Osteocyte (in vitro differentiated cells): ENCODE measurements at places on chromosomes 2 and 18. TPM values are rescaled to one million over a fixed set of nuclear protein-coding genes. Genes with fewer than 3 reads are reported as not detected.

Gene SEPTIN10
- total RNA-seq = 109 and 113 TPM in 2 replicates

DNA sequence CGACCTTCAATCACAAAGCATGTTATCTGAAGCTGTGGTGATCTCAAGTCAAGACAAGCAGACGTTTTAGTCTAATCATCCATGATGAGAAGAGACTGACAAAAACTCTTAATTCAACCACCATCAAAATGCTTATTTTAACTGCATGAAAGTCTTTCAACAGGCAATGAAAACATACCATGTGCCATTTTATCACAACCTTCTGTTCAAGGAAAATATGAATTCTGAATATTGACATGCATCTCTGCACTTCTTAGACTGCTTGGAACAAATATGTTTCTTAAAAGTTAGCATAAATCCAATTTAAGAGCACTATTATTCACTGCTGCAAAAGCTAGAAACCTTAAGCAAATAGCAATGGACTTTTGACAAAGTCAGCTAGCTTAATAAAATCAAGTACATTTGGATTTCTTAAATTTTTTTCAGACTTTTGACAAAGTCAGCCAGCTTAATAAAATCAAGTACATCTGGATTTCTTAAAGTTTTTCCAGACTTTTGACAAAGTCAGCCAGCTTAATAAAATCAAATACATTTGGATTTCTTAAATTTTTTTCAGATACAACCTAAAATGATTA lies 70.9 kb downstream of the OLA1 start:
- H3K4me3 ChIP-seq = no peak overlapping the region
- peaks cover 28% of the 10 kb centered on the region for H3K36me3 ChIP-seq
- H3K27ac ChIP-seq = no peak overlapping the region
- DNase-seq = no peak

DNA sequence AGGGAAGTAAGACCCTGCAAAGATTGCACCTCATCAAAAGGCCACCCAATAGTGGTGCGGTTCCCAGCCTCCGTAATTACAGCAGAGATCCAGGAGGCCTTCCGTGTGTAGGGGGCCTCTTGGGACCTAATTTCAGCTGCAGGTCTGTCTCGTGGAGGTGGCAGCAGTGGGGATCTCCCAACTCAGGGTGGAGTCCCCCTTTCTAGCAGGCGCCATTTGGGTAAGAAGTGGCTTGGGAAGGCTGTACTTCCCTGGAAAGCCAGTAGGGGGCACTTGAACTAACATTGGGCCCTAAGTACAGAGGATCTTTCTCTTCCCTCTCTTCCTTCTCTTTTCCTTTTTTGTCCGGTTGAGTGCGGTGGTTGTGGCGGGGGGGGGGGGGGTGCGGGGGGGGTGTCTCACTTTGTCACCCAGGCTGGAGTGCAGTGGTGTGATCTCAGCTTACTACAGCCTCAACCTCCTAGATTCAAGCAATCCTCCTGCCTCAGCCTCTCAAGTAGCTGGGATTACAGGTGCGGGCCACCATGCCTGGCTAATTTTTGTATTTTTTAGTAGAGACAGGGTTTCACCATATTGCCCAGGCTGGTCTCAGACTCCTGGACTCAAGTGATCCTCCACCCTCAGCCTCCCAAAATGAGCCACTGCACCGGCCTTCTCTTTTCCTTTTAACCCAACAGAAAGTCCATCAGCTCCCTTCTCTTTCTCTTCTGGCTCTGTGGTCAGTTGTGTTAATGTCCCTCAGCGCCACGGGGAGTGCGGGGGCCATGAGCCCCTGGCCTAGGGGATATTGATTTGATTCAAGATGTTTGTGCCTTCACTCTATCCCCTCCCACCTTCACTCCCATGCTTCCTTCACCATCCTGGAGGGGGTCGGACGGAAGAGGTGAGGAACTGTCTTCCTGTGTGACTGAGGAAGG lies 32.0 kb downstream of the CENPO start:
- H3K4me3 ChIP-seq = no peak overlapping the region
- H3K27me3 ChIP-seq = no peaks in the 10 kb centered on the region
- H3K4me1 ChIP-seq = peaks cover 26% of the 10 kb centered on the region
- H3K27ac ChIP-seq = no peak overlapping the region

Gene BOD1L2
- total RNA-seq = not detected in 2 replicates

Gene CCDC150
- total RNA-seq = 6.1 and 7.1 TPM in 2 replicates

GRCh38 chr2:226211439-226211838 lies 588.2 kb downstream of the IRS1 start:
- H3K4me3 ChIP-seq = no peak overlapping the region
- no peak for DNase-seq
- peaks cover 28% of the 10 kb centered on the region for H3K4me1 ChIP-seq
- H3K27me3 ChIP-seq = no peaks in the 10 kb centered on the region
- no peaks in the 10 kb centered on the region for H3K36me3 ChIP-seq

DNA sequence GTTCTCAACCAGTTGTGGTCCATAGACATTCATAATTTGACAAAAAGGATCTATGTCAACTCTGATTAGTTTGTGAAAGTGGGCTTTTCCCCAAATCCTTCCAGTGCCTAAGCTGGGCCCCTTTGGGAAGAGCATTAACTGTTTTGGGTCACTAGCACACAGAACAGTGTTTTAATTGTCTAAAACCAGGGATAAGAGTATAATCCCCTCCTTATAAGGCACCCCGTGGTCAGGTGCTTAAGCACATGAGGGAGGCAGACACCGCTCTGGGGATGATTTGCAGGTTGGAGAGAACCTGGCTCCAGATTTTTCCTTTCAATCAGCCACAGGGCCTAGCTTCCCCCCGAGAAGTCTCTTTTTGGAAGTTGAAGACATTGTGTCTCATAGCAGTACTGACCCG lies 53.6 kb upstream of the RFX8 start:
- H3K27me3 ChIP-seq = peaks cover 15% of the 10 kb centered on the region
- H3K4me3 ChIP-seq = no peak overlapping the region
- no peaks in the 10 kb centered on the region for H3K36me3 ChIP-seq
- no peak for DNase-seq
- H3K4me1 ChIP-seq = no peaks in the 10 kb centered on the region

GRCh38 chr18:58344861-58345463 lies 283.9 kb downstream of the ALPK2 start:
- H3K36me3 ChIP-seq = peaks cover 25% of the 10 kb centered on the region
- no peaks in the 10 kb centered on the region for H3K27me3 ChIP-seq
- H3K4me3 ChIP-seq = no peak overlapping the region
- no peak for DNase-seq
